ENCODE measurements at places on chromosomes 2 and 18.

- DNase-seq, result no peak
Observed at GRCh38 chr18:64032312-64032711, 62.4 kb downstream of the SERPINB8 start.

DNA sequence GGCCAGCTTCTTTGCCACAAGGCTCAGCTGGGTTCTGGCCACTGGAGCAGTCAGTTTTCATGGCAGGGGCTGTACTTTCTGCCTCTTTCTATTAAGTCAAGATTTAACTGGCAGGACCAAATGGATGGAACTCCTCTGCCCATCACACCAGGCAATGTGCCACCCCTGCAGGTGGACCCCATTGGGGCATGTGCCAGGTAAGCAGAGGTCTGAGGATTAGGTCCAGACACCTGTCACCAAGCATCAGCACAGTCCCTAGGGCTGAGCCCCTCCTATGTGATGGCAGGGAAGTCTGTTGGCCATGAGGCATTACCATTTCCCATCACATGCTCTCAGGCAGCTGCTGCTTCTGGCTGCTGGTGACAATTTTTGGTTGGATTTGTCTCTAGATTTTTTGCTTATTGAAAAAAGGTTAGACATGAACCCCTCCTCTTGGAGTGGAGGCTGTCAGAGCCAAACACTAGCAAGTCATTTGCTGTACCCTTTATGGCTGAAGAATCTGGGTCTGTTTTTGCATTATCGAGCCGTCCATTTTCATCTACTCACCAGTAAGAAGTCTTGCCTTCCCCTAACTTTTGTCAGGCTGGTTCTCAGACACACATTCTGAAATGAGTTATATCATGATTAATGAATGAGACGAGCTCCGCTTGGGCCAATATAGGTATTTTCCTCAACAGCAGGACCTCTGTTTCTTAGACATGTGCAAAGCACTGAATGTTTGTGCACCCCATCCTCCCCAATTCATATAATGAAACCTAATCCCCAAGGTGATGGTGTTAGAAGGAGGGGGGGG, 328.0 kb downstream of the TSN start:
- no peak for DNase-seq

DNA sequence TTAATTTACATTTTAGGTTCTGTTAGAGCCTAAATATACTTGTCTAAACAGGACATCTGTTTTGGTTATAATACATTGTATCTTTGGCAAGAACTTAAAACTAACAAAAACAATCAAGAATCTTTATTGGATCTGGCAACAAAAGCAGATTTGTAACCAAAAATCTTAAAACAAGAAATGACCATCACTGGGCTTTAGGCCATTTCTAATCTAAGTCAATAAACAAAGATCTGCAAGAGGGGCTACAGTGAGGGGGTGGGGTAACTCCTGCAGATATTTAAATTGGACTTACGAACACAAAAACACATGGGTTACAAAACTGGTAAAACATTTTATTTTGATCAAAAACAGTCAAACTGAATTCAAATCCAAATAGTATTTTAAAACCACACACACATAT, 77.3 kb downstream of the SRBD1 start:
- no peak for DNase-seq

DNA sequence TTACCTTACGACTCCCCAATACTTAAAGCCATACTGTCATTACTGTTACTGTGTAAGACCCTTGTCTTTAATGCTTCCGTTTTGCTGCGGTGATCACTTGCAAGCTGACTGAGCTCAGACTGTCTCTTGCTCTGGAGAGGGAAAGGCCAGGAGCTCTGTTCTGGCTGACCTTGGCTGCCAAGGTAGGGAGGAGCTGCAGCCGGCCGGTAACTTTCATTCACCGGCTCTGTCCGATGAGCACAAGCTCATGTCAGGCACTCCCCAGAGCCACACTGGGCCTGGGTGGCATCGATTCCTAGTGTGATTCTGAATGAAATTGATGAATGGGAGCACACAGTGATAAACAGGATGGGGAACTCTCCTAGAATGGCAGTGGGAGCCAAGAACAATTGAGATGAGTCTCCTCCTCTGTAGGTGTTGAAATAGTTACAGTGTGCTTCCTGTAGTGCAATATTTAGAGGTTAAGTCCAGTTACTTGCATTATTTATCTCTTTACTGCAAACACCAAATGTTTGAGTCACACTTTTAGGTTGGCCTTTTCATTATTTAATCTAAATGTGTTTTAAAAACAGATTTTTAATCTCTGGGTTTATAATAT, 100.9 kb downstream of the ATP9B start:
- no peak for DNase-seq

- no peak for DNase-seq
Observed at GRCh38 chr2:137938204-137938603, 26.1 kb upstream of the HNMT start.

- DNase-seq, result no peak
Observed at GRCh38 chr2:150207979-150208378, 279.5 kb downstream of the RND3 start.

GRCh38 chr2:127646487-127647241, 711 bp downstream of the GPR17 start:
- DNase-seq, result no peak

- DNase-seq, result no peak
Observed at GRCh38 chr2:233538741-233539140, 27.8 kb downstream of the USP40 start.

GRCh38 chr18:50749945-50750344, 69.9 kb downstream of the MRO start:
- DNase-seq, result no peak

DNA sequence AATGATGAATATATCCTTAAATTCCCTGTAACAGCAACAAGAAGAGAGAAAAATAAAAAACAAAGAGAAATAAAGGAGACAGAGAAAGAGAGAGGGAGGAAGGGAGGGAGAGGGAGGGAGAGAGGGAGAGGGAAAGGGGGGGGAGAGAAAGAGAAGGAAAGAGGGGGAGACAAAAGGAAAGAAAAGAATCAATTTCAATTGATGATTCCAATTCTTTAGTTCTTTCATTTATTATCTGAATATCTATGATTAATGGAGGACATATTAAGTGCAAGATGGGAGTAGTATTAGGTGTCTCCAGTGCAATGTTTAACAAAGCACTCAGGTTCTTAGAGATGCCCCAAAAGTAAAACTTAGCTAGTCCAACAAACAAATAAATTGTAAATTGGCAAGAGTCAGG, 97.2 kb upstream of the DPP10 start:
- DNase-seq, result no peak

GRCh38 chr2:156765043-156765442, 328.9 kb downstream of the GPD2 start:
- DNase-seq, result no peak

DNA sequence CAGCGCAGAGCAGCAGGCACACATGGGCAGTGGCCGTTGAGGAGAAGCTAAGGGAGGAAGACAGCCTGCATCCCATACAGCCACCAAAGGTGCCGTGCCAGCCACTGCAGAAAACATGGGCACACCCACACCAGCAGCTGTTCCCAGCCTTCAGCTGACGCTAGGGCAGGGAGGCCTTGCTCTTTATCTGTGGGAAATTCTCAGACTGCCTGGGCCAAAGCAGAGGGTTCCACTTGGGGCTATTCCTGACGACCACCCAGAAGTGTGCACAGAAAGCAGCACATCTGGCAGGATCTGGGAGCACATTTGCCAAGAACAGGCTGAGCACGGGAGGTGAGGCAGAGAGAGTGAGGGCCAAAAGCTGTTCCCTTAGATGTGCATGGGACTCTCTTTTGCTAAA, 101.3 kb upstream of the SOX11 start:
- DNase-seq, result no peak

DNA sequence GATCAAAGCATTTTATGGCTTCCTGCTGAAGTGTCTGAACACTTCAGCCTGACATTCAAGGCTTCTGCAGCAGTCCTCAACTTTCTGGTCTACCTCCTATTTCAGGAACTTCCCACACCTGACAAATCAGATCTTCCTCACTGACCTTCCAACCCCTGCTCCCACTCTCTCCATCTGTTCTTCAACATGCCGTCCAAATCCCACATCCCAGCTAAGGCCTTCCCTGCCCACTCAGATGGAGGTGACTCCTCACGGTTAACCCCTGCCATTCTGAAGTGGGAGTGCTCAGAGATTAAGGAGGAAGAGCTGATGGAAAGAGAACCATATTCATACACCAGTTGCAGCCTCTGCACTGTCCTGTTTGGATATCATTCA, 104.8 kb downstream of the POLR1A start:
- DNase-seq, result no peak

- DNase-seq, result no peak
Observed at GRCh38 chr18:63267975-63268721, 51.4 kb downstream of the BCL2 start.

GRCh38 chr2:46469116-46469515, 10.2 kb upstream of the TMEM247 start:
- DNase-seq, result no peak

- DNase-seq, result peak; percentile 59
Observed at GRCh38 chr2:131039908-131040660, 53.2 kb downstream of the FAM168B start.

DNA sequence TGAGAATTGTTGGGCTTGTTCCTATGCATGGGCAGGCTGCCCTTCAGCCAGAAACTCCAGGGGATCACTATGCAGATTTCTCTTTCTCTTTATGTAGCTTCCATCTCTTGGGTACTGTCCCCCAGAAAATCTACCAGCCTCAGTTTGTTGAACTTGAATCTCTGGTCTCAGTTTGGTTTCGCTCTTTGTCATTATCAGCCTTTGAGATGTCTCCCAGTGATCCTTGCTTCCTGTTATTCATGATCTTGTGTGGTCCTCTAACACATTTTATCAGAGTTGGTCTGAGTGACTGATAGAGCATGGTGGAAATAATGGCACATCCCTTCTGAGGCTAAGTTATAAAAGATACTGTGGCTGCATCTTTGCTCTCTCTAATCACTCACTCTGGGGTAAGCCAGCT, 7.8 kb downstream of the TMEM87B start:
- DNase-seq, result no peak

DNA sequence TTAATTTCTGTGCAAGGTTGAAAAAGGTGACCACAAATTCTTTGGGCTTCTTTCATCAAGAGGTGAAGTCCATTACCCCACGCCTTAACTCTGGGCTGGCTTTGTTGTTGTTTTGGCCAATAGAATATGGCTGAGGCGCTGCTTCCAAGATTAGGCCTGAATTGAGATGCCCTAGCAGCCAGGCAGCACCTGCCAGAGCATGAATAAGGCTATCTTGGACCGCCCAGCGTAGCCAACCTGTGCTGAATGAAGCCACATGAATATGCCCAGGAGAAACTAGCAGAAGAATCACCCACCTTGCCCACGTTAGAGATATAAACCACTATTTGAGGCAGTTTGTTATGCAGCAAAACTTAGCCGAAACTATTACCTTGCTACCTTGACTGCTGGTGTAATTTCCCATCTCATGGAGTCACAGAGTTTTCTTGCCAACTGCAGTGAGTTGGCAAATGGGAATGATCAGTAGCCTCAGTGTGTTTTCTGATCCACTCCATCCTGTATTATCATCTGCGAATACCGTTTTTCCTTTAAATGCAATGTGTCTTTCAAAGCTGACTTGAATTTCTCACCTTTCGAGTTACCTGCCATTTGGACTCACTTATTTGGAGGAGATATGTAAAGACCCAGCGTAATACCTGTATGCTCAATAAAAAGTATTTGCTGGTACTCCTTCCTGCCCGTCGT, 679 bp downstream of the TSGA10 start:
- DNase-seq, result no peak

DNA sequence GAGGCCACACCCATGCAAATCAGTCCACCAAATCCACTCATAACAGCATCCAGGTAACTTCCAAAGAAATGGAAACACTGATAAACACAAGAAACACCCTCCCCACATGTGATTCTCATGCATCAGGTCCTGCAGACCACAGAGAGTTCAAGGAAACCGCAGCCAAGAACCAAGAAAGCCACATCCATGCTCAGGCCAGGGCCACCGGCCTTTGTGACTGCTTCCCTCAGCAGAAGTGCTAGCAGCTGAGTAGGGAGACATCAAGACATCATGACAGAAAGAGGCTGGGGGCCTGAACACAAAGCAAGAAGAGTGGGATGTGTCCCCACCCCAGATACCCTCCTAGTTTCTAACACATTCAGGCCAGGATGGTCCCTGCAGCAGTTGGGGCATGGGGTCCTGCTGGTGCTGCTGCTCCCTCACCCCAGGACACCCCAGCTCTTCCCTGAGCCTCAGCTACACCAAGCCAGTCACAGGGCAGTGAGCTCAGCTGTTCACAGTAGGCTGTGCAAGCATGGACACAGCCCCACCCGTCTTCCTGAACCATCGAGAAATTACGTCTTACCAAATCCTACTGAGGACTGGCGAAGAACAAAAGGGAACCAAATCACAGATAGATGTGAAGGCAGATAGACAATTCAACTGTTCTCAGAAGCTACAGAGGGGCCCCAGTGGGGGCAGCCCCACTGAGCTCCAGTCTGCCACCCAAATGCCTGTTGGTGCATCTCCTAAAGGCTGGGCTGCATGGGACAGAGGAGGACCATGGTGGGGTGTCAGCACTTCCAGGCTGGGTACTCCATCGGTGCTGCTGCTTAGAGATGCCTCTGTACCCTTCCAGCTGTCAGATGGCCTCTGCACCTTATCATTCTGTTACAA, 60.9 kb downstream of the HDAC4 start:
- no peak for DNase-seq

DNA sequence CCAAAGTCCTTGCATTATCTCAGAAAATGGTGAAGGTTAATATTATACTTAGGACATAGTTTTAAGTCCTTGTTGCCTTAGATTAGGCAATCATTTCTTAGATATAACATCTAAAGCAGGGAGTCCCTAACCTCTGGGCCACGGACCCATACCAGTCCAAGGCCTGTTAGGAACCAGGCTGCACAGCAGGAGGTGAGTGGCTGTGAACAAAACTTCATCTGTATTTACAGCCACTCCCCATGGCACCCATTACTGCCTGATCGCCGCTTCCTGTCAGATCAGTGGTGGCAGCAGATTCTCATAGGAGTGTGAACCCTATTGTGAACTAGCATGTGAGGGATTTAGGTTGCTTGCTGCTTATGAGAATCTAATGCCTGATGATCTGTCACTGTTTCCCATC, 86.5 kb upstream of the MYO3B start:
- no peak for DNase-seq

DNA sequence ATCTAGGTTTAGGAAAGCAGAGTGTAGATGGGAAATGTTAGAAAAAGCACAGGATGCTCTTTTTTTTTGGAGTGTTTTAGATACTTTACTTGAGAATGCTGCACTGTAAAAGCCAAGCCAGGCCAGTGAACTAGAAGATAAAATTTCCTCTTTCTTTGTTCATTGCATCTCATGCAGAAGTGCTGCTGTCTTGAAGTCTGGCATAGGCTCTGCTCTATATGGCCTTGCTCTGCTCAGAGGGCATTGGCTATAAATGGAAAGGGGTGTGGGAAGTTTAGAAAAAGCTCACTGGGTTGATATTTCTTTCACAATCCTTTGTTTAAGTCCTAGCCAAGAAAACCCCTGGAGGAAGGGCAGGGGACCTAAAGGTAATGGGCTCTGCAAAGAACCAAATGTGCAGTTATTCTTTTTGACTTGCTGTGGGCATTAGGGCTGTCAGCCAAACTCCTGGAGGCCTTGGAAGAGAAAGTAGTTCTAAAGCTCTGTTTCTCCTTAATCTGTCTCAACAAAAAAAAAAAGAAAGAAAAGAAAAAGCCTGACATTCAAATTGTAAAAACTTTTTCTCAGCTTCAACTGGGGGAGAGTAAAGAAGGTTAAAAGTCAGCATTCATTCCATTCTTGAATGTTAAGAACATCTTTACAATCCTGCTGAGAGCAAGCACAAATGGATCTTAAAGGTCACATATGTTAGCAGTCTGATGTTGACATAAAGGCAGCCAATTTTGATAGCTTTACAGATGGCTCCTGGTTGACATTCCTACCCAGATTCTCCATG, 338.3 kb downstream of the GULP1 start:
- DNase-seq, result no peak
